Caco-2 (cell line): ENCODE measurements at places on chromosomes 4 and X.

- no peak for DNase-seq
Measured at GRCh38 chrX:50117476-50117875, 83.3 kb downstream of the AKAP4 start.

DNA sequence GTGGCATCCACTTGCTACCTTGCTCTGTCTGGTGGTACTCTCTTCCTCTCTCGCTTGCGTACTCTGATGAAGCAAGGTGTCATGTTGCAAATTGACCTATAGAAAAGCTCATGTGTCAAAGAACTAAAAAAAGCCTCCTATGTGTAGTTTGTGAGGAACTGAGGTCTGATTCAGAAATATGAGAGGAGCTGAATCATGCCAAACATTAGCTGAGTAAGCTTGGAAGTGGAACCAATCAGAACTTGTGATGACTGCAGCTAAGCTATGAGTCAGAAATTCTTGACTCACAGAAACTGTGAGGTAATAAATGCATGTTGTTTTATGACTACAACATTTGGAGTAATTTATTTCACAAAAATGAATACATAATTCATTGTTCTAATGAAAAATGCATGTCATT, 2138.8 kb downstream of the PCDH7 start:
- DNase-seq = no peak

DNA sequence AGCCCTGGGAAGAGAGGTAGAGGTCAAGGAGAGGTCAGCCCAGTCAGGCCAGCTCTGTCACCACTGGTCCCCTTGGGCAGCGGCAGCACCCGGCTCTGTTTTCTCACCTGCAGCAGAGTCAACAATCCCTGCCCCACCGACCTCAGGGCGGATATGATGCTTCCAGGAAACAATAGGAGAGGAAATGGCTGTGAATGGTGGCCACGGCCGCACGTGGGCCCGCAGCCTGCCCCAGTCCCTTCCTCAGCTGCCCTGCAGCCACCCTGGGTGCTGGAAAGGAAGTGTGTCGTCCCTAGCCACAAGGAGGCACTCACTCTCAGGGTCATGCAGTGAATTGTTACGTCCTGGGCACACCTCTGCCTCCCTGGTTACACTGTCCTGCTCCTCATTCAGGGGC, 92.5 kb upstream of the ENPP6 start:
- DNase-seq = no peak

GRCh38 chr4:141195095-141195707, 25.5 kb upstream of the ZNF330 start:
- no peak for DNase-seq

DNA sequence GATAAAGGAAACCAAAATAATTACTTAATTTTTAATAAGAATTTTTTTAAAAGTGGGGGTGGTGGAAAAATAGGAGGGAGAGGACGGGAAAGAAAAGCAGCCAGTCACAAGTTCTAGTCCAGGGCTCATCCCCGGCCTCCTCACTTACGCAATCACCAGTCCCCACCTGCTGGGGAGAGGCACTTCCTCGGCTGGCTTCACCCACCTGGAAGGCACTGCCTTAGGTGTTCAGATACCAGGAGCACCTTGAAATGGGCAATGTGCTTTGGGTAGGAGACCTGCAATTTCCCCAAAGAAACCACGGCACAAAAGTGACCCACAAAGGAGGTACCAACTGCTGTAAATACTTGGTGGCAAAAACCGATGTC, 23.8 kb downstream of the AFAP1 start:
- DNase-seq = no peak
